CD4-positive, alpha-beta T cell treated with Interleukin-15 for 4 hours (primary cell): ENCODE measurements at places on chromosomes 7 and 10.

- DNase-seq = no peak
Measured at GRCh38 chr10:59464483-59464882, 102.1 kb upstream of the FAM13C start.

DNA sequence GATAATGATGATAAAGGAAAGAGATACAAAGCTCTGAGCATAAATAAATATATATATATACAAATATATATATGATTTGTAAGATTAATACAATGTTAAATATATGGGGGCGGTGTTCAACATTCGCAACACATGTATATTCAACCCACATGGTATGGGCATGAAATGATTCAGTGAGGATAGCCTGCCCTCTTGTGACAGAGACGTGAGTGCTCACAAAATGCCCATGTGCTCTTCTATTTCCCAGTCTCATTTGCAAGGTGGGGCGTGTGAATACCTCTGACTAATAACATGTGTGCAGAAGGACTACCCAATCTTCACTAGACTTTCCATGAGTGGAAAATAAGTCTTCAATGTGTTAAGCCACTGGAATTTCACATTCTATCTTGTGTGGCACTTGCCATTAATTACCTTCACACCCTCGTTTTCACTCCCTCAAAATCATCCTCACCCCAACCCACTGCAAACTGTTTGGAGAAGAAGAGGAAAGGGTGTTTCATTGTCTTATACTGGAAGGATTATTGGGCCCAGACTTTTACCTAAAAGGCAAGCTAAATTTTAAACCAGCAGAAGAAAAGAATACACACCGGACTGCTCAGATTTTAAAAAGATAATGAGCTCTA, 26.9 kb downstream of the ASAH2 start:
- peak; percentile 23 for DNase-seq

- DNase-seq = no peak
Measured at GRCh38 chr7:100570954-100571828, 2.5 kb downstream of the SAP25 start.

- no peak for DNase-seq
Measured at GRCh38 chr10:1774796-1775195, 37.5 kb upstream of the ADARB2 start.

DNA sequence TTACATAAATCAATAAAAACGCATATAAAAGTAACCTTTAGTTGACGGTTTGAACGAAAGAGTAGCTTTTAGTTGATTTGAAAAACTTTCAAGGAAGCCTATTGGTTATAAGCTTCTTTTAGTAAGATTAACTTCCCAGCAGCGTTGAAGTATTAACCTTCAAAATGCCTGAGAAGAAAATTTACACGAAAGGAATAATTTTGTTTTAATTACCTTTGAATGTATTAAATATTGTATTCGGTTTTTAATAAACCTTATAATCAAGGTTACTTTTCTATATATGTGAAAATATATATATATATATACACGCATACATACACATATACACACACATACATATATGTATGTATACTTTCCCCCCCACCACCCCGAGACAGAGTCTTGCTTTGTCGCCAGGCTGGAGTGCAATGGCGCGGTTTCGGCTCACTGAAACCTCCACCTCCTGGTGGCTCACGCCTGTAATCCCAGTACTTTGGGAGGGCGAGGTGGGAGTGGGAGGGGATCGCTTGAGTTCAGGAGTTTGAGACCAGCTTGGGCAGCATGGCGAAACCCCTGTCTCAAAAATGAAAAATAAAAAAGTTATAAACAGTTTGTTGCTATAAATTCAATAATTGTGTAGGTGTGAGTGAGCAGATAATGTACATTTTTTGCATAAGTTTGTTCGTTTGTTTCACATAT, 57.6 kb upstream of the EZH2 start:
- DNase-seq = peak; percentile 63

- no peak for DNase-seq
Measured at GRCh38 chr7:25578991-25579777, 350.9 kb upstream of the NPVF start.

DNA sequence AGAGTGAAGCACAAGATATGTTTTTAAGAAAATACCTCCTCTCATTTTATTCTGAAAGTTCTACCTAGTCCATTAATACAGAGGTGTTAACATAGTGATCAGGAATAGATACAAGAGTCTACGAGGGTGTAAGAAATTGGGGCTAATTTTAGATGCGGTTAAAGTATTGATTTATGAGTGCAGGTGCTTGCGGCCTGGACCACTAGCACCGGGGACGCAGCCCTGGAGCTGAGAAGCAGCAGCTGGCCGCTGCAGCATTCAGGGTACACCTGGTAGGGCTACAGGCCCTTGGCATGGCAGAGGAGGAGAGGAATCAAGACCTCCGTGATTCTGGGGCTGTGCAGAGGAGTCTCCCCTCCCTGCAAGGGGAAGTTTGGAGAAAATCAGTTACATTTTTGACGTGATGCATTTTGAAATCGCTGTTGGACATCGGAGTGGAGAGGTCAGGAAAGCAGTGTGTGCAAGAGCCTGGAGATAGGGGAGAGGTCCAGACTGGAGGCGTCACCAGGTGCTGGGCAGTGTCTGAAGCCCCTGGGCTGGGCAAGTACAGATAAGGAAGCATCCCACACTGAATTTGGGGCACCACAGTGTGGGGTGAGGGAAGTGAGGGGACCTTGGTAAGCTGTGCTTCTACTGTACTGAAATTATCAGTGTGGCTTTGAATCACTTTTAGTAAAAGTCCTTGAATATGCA, 112.3 kb downstream of the VWC2 start:
- no peak for DNase-seq

- DNase-seq = no peak
Measured at GRCh38 chr10:42930516-42931192, 146.2 kb upstream of the RET start.

- no peak for DNase-seq
Measured at GRCh38 chr10:35768011-35768410, 125.9 kb upstream of the FZD8 start.

DNA sequence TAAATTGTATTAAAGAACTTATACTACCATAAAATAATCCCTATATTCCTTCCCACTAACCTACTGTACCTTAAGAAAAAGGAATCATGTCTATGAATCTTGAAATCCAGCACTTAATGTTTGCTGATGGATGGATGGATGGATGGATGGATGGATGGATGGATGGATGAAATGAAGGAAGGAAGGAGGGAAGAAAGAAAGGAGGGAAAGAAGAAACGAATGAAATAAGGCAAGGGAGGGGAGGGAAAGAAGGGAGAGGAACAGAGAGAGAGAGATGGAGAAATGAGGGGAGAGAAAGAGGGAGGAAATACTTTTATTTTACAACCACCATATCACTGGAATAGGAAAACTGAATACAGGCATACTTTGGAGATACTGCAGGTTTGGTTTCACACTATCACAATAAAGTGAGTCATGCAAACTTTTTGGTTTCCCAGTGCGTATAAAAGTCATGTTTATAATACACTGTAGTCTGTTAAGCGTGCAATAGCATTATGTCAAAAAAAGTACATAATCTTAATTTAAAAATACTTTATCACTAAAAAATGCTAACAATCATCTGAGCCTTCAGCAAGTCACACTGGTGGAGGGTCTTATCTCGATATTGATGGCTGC, 219.8 kb downstream of the CHCHD3 start:
- DNase-seq = no peak

- no peak for DNase-seq
Measured at GRCh38 chr10:77513781-77514331, 123.8 kb downstream of the KCNMA1 start.

- peak; percentile 43 for DNase-seq
Measured at GRCh38 chr7:44489955-44490350, 505 bp downstream of the NUDCD3 start.
